ENCODE measurements at places on chromosomes 6 and 20.
A peak's percentile ranks its signal among the peaks of the same experiment; 100 is the strongest.

DNA sequence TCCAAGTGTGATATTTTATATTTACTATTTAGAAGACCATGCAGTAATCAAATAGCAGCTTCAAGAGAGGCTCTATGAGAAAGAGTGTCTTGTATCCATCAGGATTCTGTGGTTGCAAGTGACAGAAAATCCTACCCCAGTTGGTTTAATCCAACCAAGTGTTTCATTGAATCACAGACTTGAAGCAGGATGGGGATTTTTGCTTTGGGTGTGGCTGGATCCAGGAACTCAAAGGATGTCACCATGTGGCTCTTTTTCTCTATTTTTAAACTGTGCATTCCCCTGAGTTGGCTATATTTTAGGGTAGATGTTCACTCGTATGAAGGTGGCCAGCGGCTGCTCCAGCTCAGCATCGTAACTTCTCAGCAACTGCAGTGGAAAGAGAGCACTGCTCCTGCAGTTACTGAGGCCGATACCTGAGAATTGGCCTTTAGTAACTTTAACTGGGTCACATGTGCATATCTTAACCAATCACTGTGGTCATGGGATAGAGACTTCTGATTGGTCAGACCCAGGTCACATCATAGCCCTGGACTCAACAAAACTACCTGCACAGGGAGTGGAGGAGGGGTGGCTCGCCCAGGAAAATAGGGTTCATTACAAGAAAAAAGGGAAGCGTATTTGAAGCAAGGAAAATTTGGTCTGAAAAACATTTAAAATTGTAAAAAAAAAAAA lies 396.1 kb upstream of the SULF2 start:
- no peak for DNase-seq

DNA sequence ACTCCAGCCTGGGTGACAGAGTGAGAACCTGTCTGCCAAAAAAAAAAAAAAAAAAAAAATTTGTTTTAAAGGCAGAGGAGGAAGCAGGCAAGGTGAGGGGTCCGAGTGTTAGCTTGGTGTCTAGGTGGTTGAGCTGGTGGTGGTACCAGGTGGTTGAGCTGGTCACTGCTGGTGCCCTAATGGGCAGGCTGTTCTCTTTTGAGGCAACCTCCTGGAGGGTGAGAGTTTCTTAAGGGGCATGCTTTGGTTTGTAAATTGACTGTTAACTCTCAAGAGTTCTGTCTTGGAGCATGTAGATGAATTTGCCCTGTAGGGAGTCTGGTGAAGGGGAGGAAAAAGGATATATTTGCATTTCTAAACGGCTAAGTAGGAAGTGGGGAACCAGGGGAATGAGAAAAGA lies 52.7 kb downstream of the BANF2 start:
- DNase-seq, result no peak

DNA sequence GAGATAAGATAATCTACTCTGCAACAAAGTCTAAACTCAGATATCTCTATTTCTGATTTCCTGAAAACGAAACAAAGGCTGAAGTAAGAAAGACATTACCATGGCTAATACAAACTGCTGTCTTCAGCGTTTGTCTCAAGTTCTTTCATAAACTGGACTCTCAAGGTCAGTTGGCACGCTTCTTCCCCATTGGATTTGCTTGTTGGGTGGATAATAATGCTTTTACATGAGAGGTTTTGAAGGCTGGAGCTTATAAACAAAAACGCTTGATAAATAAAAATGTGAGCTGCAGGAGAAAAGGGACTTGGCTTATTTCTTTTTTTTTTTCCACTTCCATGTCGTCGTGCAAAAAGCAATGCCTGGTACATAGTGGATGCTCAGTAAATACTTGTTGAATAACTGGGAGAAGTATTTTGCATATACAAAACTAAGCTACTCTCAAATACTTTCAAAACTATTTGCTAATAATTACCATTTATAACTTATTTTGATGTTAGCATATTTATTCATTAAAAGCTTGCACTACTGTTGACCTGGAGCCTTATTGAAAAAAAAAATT lies 65.7 kb upstream of the EEF1A1 start:
- DNase-seq, result no peak

DNA sequence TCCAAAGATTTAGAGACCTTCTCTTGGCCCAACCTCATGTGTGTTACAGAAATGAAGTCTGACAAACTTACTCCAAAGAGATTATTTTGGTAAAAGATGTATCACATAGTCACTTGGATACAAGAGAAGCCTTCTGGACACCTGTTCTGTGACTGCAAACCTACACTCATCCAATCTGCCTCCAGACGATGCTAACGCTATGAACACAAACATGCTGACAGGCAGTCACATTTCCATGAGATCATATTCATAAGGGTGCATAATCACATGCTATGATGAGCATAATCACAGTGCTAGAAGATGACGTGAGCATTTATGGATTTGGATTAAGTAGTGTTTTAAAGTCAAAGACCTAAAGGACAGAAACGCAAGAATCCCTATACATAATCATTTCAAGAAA lies 340.2 kb downstream of the HACE1 start:
- no peak for DNase-seq

DNA sequence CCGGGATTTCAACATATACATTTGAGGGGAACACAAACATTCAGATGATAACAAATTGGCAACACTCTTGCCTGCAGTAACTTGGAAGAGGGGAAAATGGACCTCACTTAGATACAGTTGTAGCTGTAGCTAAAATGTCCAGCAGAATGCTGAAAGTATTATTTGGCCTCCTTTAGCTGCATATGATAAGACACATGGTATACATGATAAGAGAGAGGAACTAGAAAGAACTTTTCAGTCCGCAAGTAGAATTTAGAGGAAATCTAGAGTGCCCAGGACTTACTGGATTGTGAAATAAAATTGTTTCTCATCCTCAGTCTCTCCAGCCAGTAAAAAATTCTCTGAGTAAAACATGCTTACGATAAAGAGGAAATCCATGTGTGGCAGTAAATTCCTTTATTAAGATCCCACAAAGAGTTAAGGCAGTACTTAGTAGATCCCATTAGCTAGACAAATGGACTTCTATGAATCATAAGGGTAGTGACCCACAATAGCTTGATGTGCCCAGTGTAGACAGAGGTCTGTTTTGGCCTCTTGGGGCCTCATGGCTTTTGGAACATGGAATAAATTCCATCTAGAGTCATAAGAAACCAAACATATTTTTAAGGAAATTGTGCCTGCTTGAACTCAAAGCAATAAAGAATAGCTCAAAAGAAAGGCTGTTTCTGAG lies 87.9 kb upstream of the RBM24 start:
- DNase-seq, result no peak

DNA sequence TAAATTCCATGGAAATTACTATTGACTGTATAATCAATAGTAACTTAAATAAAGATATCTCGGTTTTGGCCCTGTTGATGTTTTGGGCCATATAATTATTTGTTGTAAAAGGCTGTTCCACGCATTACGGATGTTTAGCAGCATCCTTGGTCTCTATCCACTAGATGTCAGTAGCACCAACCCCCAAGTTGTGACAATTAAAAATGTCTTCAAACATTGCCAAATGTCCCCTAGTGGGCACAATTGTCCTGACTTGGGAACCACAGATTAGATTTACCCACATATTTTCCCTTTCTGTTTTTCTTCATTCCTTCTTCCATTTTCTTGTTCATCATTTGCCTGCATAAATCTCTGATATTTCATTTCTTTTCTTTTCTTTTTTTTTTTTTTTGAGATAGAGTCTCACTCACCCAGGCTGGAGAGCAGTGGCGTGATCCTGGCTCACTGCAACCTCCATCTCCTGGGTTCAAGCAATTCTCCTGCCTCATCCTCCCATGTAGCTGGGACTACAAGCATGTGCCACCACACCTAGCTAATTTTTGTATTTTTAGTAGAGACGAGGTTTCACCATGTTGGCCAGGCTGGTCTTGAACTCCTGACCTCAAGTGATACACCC lies 13.6 kb upstream of the WFDC8 start:
- no peak for DNase-seq

DNA sequence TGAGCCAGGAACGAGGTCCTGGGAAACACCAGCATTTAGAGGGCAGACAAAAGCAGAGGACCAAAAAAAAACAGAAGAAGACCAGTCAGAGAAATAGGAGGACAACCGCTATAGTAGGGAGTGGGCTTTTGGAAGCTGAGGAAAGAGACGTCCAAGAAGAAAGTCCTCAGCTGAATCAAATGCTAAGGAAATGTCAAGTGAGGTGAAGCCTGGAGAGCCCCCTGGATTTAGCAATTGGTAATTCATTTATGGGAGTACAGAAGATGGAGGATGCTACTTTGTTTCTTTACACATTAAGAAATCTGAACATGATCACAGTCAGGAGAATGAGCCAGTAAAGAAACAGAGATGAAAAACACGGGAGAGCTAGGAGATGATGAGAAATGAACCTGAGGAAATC lies 41.1 kb downstream of the LRP11 start:
- DNase-seq, result no peak

- no peak for DNase-seq
These were observed 205.6 kb downstream of the ALDH8A1 start for GRCh38 chr6:134744301-134744700.

- no peak for DNase-seq
These were observed 254.3 kb downstream of the THBS2 start for GRCh38 chr6:168999392-168999791.

DNA sequence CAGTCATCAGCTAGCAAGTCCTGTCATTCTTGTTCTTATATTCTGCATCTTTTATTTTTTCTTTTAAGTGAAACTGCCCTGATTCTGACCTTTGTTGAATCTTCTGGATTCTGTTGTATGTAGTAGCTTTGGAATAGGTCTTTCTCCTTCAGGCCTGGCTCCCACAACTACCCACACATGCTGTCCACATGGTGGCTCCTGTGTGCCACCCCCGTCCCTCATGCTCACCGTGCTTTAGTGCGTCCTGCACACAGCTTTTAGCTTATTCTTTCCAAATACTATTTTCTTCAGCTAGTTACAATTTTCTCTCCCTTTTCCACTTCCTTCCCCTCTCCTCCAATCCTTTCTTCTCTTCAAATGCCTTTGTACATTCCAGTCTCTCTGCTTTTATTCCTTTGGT lies 61.8 kb downstream of the CTNNBL1 start:
- no peak for DNase-seq

DNA sequence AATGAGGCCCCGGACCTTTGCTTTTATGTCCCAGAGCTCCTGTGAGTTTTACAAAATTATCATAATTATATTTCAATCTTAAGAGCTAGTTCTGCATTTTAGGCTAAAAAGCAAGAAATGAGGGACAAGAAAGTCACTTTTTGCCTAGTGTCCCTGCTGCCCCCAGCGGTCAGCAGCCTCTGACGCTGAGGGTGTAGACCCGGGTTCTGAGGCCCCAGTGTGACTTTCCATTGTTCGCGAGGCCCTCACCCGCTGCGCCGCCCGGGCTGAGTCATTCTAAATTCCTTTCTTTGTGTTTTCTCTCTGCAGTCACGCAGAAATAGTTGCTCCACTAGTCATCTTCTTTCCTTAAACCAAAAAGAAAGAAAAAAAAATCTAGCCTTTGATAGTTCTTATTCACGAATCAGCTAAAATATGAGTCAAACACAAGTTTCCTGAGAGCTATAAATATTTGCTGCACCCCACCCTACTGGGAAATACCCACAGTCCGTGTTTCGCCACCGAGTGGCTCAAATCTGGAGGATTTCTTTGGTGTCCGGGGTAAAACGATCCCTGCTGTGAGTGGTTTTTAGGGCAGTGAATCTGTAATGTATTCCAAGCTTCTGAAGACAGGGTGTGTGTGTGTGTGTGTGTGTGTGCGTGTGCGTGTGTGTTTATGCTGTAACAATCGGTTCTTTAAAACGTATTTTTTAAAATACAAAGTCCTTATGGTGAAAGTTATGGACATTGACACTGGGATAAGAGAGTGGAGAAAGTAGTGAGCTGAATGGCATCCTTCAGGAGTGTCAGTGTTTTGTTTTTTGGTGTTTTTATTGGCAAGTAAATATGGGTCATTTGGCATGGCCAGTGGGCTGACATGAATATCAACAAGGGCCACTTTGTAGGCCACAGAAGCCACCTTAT lies 59.7 kb upstream of the EEF1A1 start:
- DNase-seq, result peak; percentile 82

DNA sequence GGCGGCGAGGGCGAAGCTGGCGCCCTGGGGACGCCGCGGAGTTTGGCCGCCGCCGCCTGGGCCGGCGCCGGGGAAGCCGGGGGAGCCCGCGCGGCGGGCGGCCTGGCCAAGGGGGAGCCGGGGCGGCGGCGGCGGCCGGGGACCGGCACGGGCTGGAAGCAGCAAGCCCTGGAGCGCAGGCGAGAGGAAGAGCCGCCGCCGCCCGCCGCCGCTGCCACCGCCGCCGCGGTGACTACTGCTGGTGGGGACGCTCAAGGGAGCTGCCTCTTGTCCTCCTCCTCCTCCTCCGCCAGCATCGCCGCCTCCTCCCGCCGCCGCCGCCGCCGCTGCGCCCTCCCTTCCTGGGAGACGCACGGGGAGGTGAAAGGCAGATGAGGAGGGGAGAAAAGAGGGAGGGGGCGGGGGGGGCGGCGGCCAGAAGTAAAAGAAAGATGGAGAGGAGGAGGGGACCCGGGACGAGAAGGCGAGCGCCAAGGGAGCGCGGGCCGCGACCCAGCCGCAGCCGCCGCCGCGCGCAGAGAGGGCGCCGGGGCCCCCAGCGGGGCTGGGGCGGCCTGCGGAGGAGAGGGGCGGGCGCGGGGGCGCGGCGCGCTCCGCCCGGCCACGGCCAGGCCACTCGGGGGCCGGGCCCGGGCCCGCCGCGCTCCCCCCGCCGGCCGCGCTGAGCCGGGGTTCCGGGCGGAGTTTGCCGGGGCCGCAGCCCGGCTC lies 846 bp downstream of the PDE10A start:
- peak; percentile 22 for DNase-seq

- DNase-seq, result no peak
These were observed 134.7 kb downstream of the PACRG start for GRCh38 chr6:162862462-162862861.

GRCh38 chr6:50602292-50602691 lies 111.0 kb upstream of the TFAP2D start:
- no peak for DNase-seq

DNA sequence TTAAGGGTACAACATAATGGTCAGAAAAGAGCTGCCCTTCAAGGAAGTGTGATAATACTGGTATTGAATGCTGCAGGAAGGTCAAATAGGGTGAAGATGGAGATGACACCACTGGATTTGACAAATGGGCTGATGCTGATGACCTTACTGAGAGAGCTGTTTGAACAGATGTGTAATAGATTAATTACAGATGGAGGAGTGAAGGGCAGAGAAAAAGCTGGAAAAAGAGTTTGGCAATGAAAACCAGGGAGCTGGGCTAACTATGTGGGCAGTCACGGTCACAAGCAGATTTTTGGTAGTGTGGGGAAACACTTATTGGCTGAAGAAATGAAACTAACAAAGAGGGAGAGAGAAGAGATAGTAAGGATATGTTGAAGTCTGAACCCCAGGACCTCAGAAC lies 83.6 kb upstream of the ENPP5 start:
- no peak for DNase-seq

DNA sequence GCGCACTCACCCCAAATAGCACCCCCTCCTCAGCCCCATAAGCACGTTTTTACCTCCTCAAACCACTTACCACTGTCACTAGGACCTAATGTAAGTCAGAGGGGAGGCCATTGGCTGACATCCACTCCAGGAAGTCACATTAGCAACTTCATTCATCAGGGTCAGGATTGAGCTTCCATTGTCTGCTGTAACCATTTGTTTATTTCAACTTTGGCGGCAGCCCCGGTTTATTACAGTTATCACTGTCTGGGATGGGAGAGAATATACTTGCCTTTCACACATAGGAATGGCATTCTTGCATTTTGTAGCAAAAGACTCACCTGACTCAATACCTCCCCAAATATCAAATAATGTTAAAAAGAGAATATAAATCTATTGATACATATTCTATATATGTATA lies 38.3 kb downstream of the MAFB start:
- no peak for DNase-seq
